ENCODE measurements at places on chromosomes 16 and 17.

DNA sequence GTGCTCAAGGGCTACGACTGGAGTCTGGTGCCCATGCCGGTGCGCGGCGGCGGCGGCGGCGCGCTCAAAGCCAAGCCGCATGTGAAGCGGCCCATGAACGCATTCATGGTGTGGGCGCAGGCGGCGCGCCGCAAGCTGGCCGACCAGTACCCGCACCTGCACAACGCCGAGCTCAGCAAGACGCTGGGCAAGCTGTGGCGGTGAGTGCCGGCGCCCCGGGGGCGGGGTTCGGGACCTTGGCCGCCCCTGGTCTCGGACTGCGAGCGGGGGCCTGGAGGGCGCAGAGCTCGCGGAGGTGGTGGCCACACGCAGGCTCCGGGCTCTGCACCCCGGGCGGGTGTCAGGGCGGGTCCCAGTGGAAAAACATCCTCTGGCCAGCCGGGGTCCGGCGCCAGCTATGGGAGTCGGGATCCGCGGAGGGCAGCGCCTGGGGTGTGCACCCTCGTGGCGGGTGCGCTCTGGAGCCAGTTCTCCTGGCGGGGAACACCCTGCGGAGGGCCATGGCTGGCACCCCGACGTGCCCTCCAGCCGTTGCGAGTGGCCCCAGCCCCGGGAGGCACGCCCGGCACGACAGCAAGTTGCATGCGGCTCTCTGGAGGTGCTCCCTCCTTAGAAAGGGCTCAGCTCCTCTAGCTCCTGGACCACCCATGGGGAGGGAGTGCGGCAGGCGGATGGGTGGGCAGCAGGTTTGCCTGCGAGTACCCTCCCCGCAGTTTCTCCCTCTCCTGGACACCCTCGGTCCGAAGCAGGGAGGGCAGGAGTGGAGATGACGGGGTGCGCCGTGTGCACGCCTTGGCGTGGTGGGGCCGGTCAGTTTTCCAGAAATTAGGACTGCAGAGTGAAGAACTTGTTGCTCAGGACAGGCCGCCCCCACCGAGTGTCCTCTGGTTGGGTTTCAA is 824 bp downstream of the SOX8 start:
- no peak for DNase-seq

DNA sequence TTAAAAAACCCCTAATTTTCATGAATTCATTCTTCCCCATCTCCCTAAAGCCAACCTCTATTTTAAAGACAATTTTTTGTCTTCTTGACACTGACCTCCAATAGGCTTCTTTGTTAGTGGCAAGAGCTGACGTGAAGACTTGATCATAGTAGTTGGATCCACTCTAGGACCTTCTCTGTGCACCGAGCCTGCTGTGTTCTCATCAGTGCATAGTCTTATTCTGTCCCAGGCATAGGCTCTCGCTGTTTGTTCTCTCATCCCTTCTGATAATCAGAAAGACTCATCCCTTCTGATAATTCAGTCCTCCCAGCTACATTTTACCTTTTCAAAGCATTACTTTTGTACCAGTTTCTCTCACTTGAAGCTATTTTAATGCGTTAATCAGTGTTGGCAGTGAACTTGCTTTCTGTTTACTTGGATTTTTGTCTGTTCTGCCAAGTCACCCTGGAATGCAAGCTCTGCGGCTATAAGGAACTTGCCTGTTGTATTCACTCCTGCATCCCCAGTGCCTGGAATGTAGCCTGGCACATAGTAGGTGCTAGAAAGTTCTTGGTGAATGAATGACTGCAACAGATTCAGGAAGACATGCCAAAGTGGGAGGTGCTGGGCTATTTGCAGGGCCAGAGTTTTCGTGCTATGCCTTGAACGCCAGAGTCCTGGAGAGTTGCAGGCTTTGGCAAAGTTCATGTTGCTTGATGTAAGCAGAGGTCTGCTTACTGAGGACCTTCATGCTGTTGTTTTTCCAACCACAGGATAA is 147.6 kb upstream of the MPHOSPH6 start:
- DNase-seq = no peak

DNA sequence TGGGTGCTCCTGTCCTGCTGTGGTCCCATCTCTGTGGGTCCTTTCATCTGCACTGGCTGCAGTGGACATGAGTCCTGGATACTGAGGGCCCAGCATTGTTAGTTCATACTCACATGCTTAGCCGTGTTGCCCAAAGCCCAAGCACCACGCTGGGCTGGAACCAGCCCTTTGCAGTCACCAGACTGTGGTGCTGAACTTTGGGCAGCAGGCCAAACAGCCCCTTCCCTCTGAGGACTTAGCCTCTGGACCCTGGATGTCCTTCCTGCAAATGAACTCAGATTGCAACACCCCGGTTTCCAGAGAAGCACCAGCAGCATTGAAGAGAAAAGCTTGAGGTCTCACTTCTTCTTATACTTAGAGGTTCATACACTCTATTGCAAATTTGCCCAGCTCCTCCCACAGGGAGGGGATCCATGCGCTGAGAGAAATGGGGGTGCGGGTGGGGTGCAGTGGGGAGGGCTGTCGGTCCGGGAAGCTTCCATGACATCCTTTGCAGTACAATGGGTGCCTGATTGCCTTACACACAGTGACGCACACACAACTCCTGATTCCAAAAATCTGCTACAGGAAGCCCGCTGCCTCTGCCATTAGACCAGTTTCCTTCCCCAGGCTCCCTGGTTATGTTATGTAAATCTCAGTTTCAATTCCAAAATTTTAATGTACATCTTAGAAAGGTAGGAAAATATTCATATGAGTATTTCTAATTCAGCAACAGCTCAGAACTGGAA is 65.8 kb downstream of the RGS9 start:
- DNase-seq = no peak

GRCh38 chr16:16196099-16196498 is 27.2 kb downstream of the ABCC6 start:
- no peak for DNase-seq

DNA sequence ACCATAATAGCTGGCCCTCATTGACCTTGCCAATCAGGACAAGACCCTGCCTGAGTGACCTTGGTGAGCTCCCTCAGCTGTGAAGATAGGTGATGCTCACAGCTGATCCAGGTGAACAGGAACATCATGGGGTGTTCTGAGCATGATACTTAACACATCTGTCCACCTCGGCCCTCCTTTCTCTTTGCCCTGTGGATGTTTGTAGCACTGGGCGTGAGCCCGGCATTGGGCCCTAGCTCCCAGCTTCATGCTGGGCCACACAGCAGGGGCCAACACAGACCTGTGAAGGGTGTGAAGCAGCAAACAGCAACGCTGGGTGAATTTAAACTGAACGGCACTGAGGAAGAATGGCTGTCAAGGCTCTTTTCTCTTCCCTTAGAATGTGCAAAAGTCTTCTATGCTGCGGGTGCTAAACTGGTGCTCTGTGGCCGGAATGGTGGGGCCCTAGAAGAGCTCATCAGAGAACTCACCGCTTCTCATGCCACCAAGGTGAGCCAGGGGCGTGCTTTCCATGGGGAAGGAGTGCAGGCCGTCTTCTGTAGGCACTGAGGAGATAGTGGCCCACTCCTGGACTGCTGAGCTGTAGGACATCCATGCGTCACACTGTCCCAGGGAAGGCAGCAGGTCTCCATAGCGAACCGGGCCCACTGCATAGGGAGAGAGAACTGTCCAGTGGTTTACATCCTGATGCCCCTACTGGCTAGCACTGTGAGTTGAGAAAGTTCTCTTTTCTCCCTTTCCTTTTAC is 35.9 kb downstream of the TMEM11 start:
- DNase-seq = no peak

- DNase-seq = no peak
Measured at GRCh38 chr16:11414815-11415775, 69.8 kb downstream of the RMI2 start.

DNA sequence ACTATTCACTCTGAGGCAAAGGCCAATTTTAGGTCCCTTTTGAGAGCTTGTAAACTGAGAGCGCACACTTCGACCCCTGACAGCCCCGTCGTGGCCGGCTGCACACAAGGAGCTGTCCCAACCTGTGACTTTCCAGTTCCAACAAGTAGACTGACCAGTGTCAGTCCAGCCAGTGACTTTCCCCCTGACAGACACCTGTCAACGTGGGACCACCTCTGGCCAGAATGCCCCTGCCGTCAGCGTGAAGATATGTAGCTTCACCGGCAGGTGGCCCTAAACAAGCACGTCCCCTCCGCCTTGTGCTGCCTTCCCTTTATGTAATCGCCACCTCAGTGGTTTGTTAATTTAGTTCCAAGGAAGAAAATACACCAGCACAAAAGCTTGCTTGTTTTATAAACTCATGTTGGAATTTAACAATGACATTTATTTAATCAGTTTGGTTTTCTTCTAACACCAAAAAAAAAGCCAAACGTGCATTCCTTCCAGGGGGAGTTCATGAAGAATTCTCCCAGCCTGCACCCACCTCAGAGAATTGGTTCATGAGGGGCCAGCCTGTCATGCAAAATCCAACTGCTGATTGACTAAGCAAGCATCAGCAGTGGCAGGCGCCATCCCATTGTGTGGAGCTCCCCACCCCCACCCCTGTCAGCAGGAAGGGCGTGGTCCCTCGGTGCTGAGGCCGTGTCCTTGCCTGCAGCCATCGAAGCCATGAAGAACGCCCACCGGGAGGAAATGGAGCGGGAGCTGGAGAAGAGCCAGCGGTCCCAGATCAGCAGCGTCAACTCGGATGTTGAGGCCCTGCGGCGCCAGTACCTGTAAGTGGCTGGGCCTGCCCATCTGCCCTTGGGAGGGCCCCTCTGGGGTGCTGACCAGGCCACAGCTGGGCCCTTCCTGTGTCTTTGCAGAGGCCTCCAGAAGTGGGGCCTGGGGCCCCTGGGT is 33.9 kb downstream of the PLD6 start:
- DNase-seq = no peak

DNA sequence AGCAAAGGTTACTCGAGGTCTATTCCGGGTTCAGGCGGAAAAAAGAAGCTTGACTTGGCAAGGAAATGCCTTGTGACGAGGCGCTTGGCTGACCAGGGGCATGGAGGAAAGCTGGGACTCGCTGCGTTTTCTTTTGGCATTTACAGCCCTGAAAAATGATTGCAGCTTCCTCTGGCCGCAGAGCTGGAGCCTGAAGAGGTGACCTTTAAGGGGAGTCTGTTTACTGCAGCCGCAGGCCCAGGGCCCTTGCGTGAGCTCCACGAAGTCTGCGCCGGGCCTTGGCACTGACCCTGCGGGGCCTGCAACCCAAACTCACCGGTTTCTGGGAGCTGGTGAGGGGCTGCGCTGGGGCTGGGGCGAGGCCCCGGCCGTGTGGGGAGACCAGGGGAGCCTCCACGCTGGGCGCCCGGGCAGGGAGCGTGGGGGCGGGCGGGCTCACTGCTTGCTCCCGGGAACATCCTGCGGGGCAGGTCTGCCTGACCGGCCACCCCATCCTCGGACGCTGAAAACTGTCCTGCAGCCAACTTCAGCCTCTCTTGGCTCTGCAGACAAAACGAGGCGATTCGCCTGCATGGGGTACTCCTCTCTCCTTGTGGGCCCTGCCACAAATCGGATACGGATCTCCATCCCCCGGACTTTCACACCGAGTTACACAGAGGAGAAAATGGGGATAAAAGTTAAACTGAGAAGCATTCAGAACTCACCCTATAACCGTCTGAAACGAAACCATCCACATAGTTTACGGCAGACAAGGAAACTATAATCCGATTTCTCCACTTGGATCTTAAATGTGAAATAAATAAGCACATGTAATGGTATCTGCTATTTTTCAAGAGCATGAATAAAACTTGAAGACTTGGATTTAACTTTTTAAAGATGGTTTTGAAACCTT is 206.3 kb upstream of the FOXF1 start:
- DNase-seq = no peak

DNA sequence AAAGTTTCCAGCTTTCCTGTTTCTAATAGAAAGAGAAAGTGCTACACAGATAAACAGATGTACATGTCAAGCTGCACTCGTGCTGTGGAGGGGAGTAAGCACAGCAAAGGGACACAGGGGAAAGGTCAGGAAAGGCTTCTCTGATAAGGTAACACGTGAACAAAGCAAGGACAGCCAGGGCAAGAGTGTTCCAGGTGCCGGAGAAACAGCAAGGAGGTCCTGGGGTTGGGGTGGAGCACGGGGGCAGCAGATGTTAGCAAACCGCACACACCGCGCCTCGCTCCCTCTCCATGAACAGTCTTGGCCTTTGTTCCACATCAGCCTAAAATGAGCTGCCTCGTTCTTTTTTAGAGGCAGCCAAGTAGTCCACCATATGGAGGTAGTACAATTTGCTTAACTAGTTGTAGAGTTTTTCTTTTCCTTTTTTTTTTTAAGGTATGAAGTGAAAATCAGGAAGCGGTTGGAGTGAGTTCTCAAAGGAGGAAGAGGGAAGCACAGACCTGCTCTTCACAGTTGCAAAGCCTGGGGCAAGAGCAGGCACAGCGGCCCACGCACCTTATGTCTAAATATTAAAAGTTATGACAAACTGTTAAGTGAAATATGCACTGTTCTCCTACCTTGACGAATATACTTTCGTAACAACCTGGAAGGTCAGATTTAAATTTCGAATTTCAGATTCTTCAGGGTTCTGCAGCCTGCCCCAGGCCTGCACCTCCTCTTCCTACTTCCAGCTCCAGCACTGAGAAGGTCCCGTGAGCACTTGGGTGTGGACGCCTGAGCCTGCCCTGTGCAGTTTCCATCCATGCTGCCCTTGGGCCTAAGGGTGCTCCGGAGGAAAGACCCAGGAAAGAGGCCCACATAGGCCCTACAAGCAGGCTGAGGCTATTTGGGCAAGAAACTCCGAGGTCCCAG is 41.5 kb upstream of the RPH3AL start:
- no peak for DNase-seq

DNA sequence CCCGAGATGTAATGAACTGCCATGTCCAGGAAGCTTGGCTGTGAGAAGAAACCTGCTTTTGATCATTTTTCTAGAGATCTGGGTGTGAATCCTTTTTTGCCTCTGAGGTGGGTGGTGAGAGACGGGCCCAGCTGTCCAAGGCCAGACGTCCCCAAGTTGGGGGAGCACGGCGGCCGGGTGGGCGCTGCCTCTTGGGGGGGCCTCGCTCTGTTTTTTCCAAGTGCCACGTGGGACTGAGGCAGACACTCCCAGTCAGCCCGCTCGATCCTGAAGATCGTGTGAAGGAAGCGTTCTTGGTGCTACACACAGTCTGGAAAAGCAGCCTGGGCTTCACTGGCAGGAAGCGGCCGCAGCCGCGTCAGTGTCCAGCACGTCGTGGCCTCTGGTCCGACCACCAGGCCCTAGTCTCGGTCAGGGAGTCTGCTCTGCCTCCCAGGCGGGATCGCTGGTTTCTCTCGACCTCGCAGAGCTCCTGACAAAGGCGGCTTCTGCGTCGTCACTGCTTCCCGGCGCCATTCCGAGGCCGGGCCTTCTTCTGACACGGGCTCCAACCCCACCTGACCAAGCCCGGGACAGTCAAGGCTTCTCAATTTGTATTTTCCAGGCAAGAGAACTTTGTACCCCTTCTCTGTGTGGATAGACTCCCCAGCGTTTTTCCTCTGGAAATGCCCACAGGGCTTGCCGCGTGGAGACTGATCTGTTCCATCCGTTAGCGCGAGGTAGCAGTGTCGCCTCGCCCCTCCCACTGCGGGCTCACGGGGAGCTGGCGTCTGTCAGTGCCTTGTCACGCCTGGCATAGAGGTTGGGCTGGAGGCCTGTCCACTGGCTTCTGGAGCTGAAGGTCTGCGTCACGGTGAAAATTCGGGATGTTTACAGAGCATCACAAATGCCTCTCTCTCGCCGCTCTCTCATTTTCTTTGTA is 12.4 kb downstream of the PRSS27 start:
- no peak for DNase-seq
